ENCODE measurements at places on chromosomes 4 and X. TPM values are rescaled to one million over a fixed set of nuclear protein-coding genes. Genes with fewer than 3 reads are reported as not detected.

DNA sequence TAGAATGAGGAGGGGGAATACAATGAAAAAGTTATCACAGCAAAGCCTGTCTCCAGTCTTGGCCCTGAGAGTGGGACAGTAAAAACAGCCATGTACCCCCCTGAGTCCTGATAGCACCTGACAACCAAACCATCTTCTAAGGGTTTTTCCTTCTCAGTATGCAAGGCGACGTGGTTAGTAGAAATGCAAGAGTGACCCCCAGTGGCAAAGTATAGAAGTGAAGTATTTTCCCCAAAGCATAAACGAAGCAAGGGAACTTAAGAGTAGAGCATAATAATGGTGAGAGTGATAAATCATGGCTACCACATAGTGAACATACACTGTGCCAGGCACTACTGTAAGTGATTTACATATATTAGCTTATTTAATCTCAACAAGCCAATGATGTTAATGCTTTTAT, 52.8 kb downstream of the FAM47C start:
- DNase-seq = no peak

DNA sequence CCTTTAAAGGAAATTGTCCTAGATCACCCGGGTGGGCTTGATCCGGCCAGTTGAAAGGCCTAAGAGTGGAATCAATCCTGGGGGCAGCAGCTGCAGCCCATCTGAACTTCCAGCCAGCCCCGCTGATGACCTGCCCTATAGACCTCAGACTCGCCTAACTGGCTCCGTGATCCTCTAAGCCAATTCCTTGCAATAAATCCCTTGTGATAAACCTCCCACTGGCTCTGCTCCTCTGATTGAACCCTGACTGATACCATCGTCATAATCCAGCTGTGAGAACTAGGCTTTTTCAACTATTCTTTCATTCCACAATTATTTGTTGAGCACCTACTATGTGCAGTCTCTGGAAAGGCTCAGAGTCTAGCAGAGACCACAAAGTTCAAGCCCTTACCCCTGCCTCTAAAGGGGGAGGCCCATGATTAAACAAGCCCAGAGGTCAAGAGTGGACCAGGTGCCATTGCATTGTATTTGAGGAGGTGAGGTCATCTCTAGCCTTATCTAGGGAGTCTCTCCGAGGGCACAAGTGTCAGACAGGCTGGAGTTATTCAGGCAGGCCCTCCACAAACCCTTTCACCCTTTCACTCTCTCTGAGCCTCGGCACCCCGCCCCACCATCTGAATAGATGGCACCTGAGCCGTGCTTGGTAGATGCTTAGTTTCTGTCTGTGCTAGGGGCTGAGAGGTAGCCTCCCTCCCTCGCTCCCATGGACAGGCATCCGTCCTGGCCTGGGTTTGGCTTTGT, 20.5 kb upstream of the GPR78 start:
- DNase-seq = no peak

- DNase-seq = no peak
These were observed 446.9 kb downstream of the TMA16 start for GRCh38 chr4:163941221-163941905.

ENPEP gene
- total RNA-seq = 3.9 TPM

GRCh38 chr4:1506956-1507721, 100.9 kb upstream of the NKX1-1 start:
- DNase-seq = no peak

- DNase-seq = no peak
These were observed 150.0 kb upstream of the HPGD start for GRCh38 chr4:174672276-174672675.

GRCh38 chrX:13759152-13759718, 24.7 kb downstream of the OFD1 start:
- DNase-seq = no peak

- DNase-seq = peak; percentile 70
These were observed 519 bp downstream of the SLC25A4 start for GRCh38 chr4:185143601-185143969.

DNA sequence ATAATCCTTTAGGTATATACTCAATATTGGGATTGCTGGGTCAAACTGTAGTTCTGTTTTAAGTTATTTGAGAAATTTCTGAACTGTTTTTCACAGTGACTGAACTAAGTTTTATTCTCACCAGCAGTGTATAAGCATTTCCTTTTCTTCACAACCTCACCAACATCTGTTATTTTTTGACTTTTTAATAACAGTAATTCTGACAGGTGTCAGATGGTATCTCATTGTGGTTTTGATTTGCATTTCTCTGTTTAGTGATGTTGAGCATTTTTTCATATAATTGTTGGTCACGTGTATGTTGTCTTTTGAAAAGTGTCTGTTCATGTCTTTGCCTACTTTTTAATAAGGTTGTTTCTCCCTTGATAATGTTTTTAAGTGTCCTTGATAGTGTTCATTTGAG, 112.6 kb downstream of the LINC00632 start:
- DNase-seq = no peak

DNA sequence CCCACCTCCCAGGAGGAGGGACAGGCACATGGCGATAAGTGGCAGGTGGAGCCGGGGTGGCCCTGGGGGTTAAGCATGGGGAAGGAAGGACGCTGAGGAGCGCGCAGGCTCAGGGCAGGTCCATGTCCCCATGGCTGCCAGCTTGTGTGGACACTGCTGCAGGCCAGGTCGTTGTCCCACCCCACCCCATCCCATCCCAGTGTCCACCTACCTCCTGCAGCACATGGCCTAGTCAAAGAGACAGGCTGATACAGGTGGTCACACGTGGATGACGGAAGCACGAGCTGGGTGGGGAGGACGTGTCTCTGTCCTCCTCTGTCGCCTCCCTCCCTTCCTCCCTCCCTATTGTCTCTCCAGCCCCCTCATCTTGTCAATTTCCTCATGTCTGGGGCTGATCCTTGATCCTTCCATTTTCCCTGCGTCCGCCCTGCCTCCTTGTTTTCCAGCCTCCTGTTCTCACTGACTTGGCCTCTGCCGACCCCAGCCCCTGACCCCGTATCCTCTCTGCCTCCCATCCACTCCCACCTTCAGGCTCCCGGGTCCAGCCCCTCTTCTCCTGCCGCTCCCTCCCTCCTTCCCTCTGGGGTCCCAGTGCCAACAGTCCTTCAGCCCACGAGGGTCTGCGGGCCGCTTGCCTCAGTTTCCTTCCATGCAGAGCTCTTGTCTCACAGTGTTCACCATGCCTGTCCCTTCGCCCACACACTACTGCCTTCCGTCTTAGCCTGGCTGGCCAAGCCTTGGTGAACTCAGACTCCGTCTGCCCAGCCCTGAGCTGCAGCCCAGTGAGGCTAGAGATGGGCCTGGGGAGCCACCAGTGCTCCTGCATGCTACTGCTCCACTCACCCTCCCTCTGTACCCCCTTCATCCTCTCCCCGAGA, 15.5 kb upstream of the ADD1 start:
- no peak for DNase-seq

DNA sequence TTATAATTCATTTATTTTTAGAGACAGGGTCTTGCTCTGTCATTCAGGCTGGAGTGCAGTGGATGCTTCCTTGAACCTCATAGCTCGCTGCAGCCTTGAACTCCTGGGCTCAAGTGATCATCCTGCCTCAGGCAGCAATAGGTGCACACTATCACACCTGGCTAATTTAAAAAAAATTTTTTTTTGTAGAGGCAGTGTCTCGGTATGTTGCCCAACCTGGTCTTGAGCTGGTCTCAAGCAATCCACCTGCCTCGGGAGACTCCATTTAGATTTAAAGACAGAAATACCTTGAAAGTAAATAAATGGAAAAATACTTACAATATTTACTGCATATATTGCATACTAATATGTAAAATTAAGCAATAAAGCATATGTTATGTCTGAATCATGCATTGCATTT, 40.3 kb upstream of the MAB21L2 start:
- DNase-seq = no peak

CFP gene
- total RNA-seq = 4.3 TPM

USP17L26 gene
- total RNA-seq = not detected

DNA sequence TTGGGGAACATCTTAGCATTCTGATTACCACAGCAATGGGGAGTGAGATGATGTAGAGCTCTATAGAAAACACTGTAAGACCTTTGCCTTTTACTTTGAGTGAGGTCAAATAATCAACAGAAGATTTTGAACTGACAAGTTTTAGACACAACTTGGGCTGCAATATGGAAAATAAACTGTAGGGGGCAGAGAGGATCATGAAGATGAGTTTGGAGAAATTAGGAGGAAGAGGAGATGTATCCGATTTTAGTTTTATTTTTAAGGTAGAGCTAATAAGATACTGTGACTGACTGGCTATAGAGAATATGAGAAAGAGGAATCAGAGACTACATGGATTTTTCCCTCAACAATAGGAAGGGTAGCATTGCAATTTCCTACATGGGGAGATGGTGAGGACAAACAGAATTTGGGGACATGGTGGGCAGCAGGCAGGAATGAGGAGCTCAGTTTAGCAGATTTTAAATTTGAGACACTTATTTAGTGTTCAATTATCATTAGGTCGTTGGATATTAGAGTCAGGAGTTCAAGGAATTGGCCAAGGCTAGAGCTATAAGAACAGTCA, 563.1 kb downstream of the INPP4B start:
- no peak for DNase-seq

DNA sequence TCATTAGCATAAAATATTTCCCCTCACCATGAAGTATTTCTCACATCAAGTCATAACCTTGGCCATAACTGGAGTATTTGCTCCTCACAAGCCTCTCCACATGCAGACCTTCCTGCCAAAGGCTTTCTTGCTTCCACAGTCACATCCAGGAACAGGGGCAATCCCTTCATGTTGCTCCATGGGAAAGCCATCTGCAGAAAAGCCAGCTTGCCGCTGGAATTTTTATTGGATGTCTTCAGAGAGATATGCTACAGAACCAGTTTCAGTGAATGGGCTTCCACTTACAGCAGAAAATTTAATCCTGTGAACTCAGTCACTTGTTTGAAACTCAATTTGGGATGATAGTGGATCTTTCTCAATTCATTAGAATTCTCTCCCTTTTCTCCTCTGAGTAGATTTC, 3.2 kb upstream of the CDKN2AIP start:
- DNase-seq = no peak

DNA sequence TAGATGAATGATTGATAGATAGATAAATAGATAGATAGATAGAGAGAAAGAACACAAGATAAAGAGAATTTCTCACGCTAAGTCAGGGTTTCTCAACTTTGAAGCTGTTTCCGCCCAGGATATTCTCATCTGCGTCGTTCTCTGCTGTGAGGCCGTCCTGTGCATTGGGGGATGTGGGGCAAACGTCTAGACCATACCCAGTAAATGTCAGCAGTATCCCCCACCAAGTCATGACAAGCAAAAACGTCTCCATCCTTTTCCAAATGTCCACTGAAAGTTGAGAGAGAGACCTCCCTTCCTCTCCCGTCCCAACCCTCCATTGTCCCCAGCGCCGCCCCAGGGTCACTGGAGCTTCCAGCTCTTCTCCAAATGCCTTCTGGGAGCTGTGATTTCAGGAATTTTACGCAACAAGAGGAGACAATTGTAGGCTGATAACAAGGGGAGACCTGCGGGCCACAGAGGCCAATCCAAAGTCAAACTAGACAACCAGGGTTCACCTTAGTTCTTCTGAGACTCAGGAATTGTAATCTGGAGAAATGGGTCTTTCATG, 8.9 kb upstream of the CRLF2 start:
- DNase-seq = no peak

- no peak for DNase-seq
These were observed 109.7 kb downstream of the MSL3 start for GRCh38 chrX:11867610-11868345.

DNA sequence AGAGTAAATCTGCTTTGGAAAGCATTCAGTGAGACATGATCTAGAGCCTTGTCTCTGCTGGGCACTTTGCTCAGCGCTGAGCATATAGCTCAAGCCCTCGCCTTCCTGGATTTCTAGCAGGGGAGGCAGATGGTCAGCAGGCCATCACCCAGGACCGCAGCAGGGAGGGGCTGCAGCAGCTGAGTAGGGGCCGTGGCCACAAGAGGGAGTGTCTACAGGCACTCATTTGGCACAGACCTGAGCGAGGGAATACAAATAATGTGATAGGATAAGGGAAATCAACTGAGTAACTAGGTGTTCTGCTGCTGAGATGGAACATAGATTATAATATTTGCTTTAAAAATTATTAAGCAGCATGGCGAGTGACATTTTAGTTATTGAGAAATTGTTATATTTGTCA, 30.2 kb downstream of the OFD1 start:
- no peak for DNase-seq

GRCh38 chrX:3485727-3486126, 139.3 kb upstream of the MXRA5 start:
- no peak for DNase-seq

- DNase-seq = no peak
These were observed 679.1 kb downstream of the DMD start for GRCh38 chrX:32532262-32532661.

GRCh38 chr4:168837922-168838321, 172.1 kb downstream of the CBR4 start:
- no peak for DNase-seq

DNA sequence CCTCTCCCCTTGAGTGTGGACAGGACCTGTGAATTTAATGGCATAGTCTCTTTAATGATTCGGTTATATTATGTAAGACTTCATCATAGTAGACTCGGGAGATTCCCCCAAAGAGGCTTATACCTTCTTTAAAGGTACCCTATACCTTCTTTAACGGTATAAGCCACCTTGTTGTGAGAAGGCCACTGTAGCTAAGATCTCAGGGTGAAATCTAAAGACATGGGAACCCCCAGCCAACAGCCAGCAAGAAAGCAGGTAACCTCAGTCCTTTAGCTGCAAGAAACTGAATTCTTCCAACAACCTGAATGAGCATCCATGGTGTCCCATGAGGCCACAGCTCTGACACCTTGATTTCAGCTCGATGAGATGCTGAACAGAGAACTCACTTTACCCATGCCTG, 931 bp downstream of the DDX60 start:
- DNase-seq = no peak

DNA sequence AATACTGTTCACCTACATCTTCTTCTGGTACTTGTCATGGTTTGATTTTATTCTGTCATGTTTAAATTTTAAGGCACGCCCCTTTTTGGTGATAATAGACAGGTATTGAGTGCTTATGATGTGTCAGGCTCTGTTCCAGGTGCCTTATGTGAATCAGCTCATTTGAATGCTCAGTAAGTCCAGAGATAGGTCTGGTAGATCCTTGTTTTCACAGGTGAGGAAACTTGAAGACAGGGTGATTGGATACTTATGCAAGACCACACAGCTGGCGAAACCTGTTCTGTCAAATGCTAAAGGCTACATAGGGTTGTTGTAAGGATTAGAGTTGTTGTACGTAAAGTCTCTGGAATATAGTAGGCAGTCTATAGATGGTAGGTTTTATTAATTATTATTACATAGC, 9.6 kb upstream of the SLC25A14 start:
- DNase-seq = no peak

- no peak for DNase-seq
These were observed 162.2 kb upstream of the ANXA10 start for GRCh38 chr4:167930166-167930565.

- DNase-seq = no peak
These were observed 101.3 kb downstream of the RPA4 start for GRCh38 chrX:96985046-96985445.

GRCh38 chr4:175927121-175927520, 115.1 kb upstream of the GPM6A start:
- no peak for DNase-seq

DNA sequence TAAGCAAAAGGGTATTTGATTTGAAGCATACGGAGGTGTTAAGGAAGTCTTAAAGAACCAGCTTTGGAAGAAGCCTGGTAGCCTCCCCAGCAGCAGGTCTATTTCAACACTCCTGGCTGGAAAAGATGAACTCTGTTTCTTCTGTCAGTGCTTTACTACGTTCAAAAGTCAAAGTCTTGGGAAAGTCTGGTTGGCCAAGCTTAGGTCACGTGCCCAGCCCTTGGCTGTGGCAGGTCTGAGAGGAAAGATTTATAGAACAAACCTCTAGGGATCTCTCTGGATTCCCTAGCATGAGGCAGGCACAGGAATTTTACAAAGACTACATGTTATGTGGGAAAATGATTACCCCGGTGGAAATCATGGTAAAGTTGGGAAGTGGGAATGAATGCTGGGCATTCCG, 8.6 kb upstream of the ARHGAP10 start:
- DNase-seq = no peak
